GM12892 (cell line): ENCODE measurements at places on chromosomes 16 and 17.

DNA sequence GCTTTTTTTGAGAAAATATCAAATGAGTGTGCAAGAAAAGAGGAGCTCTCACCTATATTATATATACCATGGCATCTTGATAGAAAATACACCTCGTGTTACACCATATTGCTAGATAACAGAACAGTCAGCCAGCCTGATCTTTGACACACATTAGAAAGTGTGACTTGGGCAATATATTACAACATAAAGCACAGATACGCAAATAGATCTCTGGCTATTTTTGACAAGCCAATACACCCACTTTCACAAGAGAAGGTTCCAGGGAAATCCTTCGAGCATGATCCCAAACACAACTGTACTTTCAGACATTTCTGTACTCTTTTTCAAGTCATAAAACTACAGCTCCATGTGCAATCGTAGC is 9.4 kb downstream of the GGA2 start:
- DNase-seq = no peak

DNA sequence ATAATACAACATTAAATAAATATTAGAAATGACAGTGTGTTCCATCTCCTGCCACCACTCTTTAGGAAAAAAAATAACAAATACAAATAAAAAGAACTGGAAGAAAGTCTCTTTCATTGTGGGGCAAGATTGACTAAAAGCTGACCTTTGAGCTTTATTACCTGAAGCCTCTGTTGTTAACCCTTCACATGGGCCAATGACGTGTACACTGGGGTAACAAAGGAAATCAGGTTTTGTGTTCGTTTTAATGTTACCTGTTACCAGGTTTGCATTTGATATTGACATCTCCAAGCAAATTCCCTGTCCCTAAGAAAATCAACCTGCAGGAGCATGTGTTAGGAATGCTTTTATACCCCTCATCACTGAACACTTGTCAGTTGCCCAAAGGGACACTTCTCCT is 39.0 kb downstream of the NLK start:
- DNase-seq = no peak

GRCh38 chr16:10326647-10327046 is 59.2 kb upstream of the ATF7IP2 start:
- no peak for DNase-seq

GRCh38 chr17:75105126-75106080 is 4.4 kb upstream of the ARMC7 start:
- peak; percentile 62 for DNase-seq

DNA sequence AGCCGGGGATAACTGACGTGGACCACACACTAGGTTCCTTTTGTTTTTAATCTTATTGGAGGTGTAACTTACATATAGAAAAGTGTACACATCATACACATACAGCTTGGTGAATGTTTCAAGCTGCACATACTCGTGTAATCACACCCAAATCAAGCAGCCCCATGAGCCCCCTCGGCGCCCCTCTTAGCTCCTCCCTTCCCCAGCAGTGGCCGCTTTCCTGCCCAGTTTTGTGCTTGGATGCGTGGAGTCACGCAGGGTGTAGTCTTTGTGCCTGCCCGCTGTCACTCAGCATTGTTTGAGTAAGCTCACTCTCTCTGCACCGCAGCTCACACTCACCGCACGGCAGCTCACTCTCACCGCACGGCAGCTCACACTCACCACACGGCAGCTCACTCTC is 151.7 kb upstream of the CHMP6 start:
- DNase-seq = no peak

- DNase-seq = no peak
These were observed 3.0 kb downstream of the IL27 start for GRCh38 chr16:28503470-28504259.

DNA sequence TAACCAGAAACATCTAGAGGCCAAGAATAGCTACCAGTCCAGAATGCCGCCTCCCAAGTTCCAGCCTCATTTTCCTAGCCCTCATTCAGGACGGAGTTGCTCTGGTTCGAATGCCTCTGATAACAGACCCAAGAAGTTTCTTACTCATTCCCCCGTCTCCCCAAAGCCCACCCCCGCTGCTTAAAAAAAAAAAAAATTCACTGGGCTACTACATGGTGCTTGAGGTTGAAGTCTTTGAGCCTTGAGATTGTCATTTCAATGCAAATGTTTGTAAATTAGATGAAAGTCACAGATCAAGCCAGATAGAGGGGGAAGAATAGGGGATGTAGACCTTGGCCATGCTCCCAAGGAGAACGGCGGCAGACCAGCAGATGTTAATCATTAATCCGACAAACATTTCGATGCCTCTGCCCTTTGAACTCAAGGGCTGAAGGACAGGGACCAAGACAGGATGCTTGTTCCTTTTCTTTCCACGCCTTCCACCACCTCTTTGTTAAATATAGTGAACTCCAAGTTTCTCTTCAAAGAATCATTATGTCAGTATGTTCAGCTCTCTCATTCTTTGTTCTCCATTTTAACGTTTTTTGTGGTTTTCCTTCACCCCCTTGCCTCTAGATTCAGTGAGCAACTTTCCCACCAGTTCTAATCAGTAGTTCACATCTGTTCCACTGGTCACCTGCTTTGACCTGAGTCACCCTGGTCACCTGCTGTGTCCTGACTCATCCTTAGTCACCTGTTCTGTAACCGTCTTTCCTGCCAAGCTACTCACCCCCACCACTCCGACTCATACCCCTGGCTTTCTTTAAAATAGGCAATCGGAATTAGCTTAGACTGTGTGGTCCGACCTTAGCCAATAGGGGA is 190.3 kb downstream of the CPPED1 start:
- DNase-seq = no peak

DNA sequence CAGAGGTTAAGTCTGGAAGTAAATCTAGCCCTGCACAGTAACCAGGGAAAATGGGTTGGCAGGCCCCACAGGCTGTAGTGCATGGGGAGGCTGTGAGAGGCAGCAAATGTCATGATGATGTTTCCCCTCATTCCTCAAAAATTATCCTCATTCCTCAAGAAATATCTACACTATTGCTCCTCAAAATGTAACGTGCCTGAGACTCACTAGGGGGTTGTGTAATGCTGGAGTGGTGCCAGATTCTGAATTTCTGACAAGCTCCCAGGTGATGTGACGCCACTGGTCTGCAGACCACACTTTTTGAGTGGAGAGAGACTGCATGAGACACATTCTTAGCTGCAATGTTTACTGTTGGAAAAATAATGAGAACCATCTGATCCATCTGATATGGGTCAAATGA is 1.2 kb upstream of the MPP3 start:
- DNase-seq = no peak

DNA sequence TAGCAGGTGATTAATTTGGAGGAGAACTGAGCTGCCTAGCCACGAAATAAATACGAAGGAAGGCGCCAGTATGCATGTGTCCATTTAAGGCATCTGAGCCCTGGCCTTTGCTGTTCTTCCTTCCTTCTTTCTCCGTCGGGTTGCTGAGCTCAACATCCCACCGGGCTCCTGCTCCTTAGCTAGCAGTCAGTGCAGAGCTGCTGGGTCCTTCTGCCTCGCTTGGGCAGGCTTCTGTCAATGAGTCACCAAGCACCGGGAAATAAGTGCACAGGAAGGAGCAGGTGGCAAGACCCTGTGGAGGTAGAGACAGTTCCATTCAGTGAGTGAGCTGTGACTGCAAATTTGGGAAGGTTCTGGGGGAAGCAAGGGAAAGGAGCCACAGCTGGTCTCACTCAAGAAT is 120.7 kb downstream of the CCDC182 start:
- no peak for DNase-seq

DNA sequence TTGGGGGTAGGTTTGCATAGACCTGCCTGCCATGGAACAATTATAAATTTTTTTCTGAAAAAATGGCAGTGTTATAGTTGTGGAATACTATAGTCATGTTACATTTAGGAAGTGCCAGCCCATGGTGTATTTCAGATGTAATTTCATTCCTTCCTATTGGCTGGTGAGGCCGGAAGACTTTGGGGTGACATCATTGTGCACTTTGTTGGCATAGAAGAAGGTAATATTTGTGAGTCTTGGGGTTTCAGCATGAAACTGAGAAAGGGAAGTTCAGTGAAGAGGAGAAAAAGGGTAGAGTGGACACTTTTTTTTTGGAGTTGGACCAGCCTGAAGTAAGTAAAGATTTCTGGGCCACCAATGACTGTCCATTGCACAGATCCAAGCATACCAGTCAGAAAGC is 16.0 kb upstream of the HEATR6 start:
- DNase-seq = no peak
